ENCODE measurements at places on chromosomes 12 and 14.

- no peak for DNase-seq
These were observed 4.5 kb downstream of the HOXC10 start for GRCh38 chr12:53989227-53990113.

DNA sequence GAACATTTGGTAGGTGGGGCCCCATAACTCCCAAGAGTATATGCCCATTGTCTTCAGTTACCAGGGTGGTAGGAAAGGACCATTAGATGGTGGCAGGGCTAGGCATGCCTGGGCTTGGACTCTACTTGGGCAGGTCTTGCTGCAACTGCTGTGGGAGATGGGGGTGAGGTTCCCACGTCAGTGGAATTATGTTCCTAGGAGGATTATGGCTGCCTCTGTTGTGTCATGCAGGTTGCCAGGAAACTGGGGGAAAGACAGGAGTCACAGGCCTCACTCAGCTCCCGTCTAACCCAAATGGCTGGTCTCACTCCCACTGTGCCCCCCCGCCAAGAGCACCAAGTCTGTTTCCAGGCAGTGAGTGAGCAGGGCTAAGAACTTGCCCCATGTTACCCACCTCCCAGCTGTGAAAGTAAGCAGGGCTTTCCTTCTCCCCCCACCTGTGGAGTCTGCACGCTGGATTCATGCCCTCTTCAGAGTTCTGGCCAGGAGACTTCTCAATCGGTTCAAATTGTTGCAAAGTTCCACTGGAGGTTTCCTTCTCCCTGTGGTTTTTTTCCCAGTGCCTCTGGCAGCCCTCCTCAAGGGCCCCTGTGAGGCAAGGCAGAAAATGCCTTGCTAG lies 337.5 kb downstream of the CCDC91 start:
- DNase-seq: no peak

DNA sequence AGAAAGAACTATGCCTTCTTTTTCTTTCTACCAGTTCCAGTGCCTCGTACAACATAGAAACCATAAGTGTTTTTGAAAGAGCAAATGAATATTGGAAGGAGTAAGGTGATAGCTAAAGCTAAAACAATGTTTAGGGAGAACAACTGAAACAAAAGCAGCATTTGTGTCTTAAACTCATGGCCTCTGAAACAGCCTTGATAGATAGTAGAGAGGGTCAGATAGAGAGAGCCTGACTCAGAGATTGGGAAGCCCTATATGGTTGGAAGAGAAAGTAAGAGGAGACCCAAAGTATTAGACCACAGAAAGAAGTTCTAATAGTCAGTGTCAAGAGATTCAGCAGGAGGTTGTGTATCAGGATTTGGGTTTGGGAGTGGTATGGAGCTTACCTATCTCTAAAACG lies 79.6 kb upstream of the IFNG-AS1 start:
- DNase-seq: no peak

- DNase-seq: peak; percentile 95
These were observed 995 bp upstream of the HSP90B1 start for GRCh38 chr12:103929046-103929783.

- no peak for DNase-seq
These were observed 65.2 kb downstream of the SRGAP1 start for GRCh38 chr12:63909746-63910145.

DNA sequence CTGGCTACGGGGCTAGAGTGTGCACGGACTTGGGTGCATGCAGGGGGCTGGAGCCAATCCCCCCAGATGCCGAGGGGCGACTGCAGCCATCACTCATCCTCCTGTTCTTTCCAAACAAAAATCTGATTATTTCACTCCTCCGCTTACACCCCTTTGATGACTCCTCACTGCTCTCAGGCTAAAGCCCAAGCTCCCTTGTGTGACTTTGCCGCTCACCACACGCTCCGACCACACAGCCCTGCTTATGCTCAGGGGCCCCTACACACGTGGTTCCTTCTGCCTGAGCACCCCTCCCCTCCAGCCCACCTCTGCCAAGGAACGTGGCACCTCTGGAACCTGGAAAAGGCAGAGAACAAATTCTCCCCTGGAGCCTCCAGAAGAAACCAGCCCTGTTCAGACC lies 13.7 kb downstream of the CHFR start:
- DNase-seq: no peak

DNA sequence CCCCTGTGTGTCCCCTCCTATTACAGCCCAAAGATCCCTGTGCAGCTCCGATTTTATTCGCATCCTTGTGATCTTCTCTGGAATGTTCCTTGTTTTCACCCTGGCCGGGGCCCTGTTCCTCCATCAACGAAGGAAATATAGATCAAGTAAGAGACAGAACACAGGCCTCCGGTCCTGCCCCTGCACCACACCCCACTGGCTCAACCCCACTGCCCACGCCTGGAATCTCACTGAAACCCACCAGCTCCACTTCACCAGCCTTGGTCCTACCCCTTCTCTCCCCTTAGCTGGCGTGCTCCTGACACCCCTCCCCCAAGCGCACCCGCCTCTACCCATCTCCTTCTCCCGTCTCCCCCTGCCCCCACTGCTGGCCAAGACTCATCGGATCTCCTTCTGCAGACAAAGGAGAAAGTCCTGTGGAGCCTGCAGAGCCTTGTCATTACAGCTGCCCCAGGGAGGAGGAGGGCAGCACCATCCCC lies 934 bp upstream of the TAPBPL start:
- no peak for DNase-seq

GRCh38 chr12:116172224-116172849 lies 105.2 kb downstream of the MED13L start:
- no peak for DNase-seq

- DNase-seq: no peak
These were observed 453.6 kb downstream of the CCER1 start for GRCh38 chr12:90501412-90501811.

DNA sequence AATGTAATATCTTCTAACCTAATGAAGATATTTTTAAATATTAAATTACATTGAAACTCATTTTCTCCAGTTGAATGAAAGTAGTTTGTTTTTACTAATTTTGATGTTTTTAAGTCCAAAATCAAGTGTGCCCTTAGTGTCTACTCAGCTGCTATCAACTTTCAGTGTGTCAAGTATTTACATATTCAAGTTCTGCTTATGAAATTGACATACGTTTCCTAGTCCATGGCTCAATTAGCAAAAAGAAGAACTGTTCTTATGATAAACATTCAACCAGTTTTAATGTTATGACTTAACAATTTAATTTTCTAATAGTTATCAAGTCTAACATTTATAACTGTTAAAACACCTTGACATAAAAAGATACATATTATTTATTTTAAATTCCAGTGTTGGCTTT lies 137.1 kb downstream of the DUSP6 start:
- DNase-seq: no peak

GRCh38 chr12:64740646-64741045 lies 18.6 kb downstream of the GNS start:
- DNase-seq: no peak

- no peak for DNase-seq
These were observed 60.9 kb upstream of the TMTC1 start for GRCh38 chr12:29844667-29845066.

DNA sequence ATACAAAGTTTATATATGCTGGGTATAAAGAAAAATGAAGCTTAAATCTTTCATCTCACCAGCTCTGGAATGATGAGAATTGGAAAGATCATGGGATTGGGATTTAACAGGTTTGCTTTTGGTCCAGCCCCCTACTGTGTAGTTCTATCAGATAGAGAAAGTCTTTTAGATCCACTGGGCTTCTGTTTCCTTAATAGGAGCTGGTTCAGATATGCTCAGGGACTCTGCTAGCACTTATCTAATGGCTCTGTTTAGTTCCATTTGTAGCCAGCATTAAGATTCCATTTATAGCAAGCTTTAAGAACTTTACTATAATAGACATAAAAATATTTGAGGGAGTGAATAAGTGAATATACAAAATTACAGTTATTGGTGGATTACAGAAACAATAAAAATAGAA lies 42.6 kb downstream of the UTP20 start:
- no peak for DNase-seq

- no peak for DNase-seq
These were observed 49.6 kb downstream of the BMAL2 start for GRCh38 chr12:27382171-27382795.

GRCh38 chr14:57909626-57910025 lies 43.7 kb upstream of the SLC35F4 start:
- no peak for DNase-seq

DNA sequence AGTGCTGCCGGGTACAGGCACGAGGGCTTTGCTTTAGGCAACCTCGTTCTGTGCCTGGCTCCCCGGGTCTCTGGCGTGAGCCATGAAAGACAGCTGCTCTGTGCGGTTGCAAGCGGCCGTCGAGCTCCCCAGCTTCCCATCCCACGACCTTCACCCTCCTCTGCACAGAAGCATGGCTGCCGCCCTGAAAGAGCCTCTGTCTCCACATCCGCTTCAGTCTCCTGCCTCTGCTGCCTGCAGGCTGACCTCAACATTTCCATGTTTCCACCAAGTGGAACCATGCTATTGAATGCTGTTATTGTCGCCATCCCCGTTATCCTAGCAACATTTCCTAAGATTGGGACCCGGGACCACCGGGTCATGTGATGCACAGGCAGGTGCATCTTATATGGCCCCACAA lies 57.1 kb downstream of the KDM2B start:
- DNase-seq: no peak

DNA sequence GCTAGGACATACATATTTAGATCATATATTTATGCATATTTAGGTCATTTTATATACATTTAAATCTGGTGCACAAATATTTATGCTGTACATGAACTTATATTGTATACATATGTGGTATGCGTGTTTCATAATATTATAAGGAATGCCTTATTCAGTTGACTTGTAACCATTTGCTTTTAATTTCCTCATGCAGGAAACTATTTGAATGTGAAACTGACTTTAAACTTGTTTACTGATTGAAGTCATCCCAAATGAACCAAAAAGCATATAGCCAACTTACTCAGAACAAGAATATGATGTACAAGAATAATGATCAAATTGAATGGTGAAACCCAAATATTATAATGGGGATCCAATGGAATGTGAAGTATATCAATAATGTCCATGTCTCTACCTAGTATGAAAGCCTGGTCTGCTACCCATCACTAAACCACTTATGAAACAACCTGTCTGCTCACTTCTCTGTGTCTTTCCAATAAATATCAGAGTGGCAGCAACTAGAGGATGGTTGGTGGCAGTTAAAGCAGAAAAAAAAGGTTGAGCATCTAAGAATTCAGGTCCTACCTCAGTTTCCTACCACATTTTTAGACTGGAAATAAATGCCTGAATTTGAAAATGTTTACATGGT lies 38.3 kb downstream of the RPS6KA5 start:
- no peak for DNase-seq

- no peak for DNase-seq
These were observed 193.9 kb upstream of the PLXNC1 start for GRCh38 chr12:93954166-93955112.

- DNase-seq: no peak
These were observed 16.0 kb upstream of the KRT86 start for GRCh38 chr12:52258335-52258901.

DNA sequence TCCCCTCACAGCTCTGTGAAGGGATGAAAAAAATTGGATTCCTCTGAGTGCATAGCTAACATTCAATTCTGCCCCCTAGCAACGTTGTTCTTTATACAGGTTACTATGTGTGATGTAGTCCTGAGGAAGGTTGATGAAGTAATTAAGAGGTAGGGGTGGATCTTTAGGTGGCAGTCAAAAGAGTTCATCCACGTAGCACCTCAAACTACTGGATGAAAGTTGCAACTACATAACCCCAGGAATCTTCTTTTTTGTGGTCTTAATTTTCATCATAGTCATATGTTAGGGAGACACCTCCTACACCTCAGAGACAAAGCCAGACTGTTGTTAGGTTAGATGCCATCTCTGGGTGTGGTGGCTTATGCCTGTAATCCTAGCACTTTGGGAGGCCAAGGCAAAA lies 10.2 kb upstream of the NFE2 start:
- no peak for DNase-seq

DNA sequence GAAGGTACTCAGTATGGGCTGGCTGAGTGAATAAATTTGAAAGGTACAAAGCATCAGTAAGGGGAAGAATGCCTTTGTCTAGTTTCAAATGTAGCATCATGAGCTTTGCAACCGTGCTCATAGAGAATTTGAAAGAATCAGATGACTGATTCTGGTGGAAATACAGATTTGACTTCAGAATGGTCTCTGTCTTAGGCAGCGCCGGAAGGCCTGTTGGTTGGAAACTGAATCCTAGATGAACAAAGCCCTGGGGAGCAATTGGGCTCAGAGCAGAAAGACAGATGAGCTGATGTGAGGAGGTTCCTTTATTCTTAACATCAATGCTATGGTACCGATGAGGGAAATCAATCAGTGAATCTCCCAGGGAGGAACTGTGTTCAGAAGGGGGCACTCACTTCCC lies 137.3 kb downstream of the SNAPC1 start:
- no peak for DNase-seq

- DNase-seq: no peak
These were observed 28.2 kb downstream of the RPS6KA5 start for GRCh38 chr14:91032248-91032647.

DNA sequence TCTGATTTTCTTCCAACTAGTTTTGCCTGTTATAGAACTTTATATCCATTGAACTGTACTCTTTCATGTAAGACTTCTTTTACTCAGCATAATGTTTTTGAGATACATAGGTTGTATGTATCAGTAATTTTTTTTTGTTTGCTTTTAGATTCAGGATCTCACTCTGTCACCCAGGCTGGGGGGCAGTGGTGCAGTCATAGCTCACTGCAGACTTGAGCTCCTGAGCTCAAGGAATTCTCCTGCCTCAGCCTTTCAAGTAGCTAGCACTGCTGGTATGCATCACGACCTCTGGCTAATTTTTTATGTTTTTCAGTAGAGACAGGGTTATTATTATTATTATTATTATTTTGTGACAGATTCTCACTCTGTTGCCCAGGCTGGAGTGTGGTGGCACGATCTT lies 65.0 kb upstream of the DDHD1 start:
- no peak for DNase-seq

DNA sequence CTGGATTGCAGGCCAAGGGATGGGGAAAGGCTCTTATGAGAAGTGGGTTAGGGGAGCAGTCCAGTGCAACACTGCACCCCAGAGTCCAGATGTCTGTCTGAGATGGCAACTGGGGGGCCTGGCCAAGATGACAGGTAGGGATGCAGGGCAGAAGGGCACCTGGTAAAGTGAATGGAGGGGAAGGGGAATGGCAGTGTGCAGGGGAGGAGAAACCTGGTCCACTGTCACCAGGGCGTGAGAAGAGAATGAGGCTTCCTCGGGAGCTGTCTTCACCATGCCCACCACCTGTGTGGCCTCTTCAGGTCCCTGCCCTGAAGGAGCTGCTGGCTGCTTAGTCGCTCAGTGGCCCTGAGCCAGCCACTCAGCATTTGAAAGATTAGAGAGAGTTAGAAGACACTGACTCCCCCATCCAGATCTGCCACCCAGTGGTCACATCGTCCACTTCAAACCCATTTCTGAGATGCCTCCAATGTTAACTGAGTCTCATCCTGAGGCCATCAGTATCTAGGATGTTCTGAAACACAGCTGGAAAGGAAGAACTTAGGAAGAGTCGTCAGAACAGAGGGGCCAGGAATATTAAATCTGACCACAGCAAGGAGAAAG lies 57.3 kb downstream of the PLEKHG3 start:
- no peak for DNase-seq

All from NCI-H146 (cell line).